Fibroblast of villous mesenchyme (primary cell): ENCODE measurements at places on chromosomes 6 and 20.

DNA sequence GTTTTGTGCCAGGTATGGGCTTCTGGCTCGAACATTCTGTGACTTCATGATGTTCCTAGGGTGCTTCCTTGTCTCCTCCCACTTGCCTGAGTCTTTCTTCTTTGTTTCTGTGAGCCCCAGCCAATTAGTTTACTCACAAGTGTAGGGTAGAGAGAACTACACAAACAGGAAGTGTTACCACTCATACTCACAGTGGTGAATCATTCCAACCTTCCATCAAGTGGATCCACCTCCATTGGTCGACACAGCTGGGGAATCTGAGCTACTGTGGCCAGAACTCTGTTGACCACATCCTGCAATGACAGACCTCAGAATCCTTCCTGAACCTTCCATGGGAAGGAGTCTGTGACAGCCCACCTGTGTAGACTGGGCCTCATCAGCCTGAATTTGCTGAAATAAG is 76.8 kb downstream of the UNC5CL start:
- peak; percentile 58 for DNase-seq

GRCh38 chr20:10381477-10381876 is 52.5 kb downstream of the MKKS start:
- DNase-seq = no peak

DNA sequence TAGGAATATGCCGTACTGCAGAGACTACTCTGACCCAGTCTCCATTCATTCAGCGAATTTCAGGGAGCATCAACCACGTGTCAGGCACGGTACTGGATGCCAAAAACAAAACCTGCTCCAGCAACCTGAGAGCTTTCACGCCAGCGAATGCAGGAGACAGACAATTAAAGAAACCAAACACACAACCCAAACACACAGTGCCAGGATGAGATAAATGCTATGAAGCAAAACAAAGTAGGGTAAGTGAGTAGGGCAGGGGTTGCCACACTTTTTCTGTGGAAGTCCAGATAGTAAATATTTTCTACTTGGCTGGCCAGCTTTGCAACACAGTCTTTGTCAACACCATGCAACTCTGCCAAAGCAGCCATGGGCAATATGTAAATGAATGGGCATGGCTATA is 10.0 kb downstream of the MOCS1 start:
- no peak for DNase-seq

DNA sequence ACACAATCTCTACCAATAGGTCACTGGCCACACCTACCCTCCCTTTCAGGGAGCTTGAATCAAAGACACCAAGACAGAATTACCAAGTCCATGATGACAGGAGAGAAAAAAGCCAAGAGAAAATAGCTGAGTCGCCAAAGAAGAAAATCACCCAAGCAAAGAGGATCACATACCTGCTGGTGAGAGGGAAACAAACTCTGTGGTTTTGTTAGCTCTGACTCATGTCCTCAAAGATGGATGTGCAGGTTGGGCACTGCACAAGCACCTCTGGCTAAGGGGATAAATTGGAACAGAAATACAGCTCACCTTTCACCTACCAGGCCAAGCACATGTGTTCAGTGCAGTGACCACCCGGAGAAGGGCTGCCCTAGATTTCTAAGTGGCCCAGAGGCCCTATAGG is 114.8 kb downstream of the TFAP2A start:
- DNase-seq = no peak

GRCh38 chr20:53611449-53611894 is 17.8 kb upstream of the ZNF217 start:
- peak; percentile 100 for DNase-seq

GRCh38 chr20:8811801-8812594 is 256.9 kb upstream of the PLCB4 start:
- no peak for DNase-seq
